ENCODE measurements at places on chromosomes 6 and 20. TPM values are rescaled to one million over a fixed set of nuclear protein-coding genes. Genes with fewer than 3 reads are reported as not detected.

DNA sequence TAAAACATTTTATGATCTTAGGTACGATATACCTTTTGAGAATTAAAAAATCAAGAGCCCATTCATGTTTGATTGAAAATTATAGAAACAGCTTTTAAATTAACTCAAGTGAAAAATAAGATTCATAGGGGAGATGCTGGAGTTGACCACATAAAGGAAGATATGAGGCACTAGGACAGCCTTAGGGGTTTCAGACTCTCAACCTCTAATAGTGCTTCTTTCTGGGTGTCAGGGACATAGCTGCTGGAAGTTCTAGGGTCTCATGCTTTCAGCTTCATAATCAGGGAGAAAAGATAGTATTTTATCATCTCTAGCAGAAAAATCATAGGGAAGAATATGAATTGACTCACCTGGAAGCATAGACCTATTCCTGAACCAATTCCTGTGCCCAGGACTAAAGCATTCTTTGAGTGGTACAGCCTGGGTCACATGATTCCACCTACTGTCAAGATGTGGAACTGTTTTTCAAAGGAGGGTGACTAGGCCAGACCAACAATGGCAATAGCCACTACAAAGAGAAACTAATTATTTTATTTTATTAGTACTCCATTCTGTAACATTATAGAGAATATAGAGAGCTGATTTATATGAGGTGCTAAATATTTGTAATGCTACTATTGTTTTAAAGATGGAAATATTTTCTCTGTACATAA is 27.8 kb upstream of the CENPW start:
- DNase-seq, result no peak
- no peaks in the 10 kb centered on the region for H3K27me3 ChIP-seq
- peaks cover 2% of the 10 kb centered on the region for H3K4me1 ChIP-seq

The APOM gene
- 4.0 TPM for total RNA-seq

GRCh38 chr20:58851221-58851968 is 693 bp upstream of the GNAS-AS1 start:
- peak overlapping the region; percentile 91 for H3K4me3 ChIP-seq
- H3K27me3 ChIP-seq, result peaks cover 62% of the 10 kb centered on the region
- H3K36me3 ChIP-seq, result peaks cover 6% of the 10 kb centered on the region

DNA sequence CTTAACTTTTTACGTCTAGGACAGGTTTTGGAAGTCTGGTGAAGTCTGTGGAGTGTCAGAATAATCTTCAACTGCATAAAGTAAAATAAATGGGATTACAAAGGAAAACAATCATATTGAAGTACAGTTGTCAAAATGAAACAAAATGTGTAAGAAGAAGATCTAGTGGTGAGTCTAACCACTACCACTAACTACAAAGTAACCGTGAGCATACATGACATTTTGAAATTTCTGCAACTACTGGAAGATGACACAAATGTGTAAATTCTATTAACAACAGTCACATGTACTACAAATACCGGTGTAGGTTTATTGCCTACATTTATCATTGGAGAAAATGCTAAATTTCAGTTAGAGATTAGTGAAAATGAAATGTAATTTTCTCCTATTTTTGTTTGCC is 29.7 kb downstream of the VPS52 start:
- H3K4me3 ChIP-seq, result no peak overlapping the region
- DNase-seq, result no peak
- peaks cover 3% of the 10 kb centered on the region for H3K36me3 ChIP-seq
- peaks cover 31% of the 10 kb centered on the region for H3K27me3 ChIP-seq
- peak overlapping the region; percentile 83 for H3K27ac ChIP-seq

GRCh38 chr6:110067837-110068591 is 89.9 kb downstream of the GPR6 start:
- H3K4me1 ChIP-seq, result peaks cover 3% of the 10 kb centered on the region
- no peak overlapping the region for H3K4me3 ChIP-seq
- peaks cover 7% of the 10 kb centered on the region for H3K36me3 ChIP-seq
- DNase-seq, result no peak

DNA sequence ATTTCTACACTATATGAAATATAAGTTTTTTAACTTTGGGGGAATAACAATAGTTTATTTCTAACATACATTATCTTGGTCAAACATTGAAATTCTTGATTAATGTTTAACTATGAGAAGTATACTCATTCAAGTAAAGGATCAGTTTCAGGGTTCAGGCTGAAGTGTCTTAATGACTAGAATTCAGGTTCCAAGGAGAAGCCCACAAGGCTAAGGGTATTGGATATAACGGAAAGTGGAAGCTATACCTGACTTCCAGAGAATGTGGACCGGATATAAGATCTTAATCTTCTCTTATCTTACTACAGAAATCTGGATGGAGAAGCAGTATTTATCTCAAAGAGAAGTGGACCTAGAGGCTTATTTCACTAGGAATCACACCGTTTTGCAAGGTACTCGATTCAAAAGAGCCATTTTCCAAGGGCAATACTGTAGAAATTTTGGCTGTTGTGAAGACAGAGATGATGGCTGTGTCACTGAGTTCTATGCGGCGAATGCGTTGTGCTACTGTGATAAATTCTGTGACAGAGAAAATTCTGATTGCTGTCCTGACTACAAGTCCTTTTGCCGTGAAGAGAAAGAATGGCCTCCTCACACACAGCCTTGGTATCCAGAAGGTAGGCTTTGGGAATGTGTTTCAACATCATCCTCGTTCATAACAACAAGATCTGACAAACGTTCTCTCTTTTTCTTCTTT is at the start of gene TINAG:
TINAG (plus strand) TSS at position 153 of the 697 bp plus-strand sequence; CDS start at position 263, 110 bp downstream.
- H3K27ac ChIP-seq, result no peak within 1 kb of the TSS
- no peak within 1 kb of the TSS for H3K4me3 ChIP-seq
- H3K4me1 ChIP-seq, result no peaks in the 10 kb centered on the region
- H3K36me3 ChIP-seq, result no peaks in the 10 kb centered on the region

The C6orf52 gene
- 1.6 TPM for total RNA-seq

DNA sequence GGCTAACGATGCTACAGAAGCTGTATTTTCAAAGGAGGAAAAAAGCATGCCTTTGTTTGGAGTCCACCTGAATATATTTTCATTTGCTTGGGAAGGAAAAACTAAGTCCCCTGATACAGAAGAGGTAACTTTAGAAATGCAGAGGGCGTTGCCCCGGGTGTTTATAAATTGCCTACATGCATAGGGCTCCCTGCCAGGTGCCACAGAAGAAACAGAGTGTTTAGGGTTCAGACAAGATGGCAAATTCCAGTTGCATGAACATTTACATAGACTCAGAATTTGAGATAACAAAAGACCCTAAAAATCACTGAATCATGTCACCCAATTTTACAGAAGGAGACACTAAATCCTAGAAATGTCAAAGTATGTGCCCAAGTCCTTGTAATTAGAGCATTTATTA is 19.9 kb downstream of the RIN2 start:
- DNase-seq, result no peak
- H3K36me3 ChIP-seq, result peaks cover 2% of the 10 kb centered on the region
- peaks cover 23% of the 10 kb centered on the region for H3K27me3 ChIP-seq
- no peaks in the 10 kb centered on the region for H3K4me1 ChIP-seq

DNA sequence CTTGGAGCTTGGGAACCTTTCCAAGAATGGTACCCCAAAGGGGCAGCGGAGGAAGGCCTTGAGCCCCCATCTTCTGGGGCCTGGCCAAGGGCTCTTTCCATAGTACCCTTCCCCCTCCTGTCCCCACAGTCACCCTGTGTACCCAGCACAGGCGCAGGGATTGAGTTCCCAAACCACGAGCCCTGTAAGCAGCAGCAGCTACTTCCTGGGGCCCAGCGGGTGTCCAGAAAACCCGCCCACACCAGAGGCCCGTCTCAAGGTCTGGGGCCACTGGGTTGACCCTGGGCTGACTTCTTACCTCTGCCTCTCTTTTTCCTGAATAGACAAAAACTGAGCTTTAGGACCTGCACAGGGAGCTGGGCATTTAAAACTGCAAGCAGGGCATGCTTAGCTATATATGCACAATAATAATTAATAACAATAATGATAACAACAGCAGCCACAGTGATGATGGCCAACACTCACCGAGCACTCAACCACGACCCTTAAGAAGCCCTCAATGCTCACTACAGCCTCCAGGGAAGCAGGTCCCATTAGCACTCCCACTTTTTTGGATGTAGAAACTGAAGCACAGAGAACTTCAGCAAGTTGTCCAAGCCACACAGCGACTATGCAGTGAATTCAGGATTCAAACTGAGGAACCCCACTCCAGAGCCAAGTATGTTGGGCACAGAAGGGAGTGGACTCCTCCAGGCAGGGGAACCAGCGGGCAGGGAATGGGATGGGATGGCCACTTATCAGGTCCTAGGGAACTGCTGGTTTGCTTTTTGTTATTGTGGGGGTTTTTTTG is 14.5 kb downstream of the NOL4L start:
- H3K36me3 ChIP-seq, result no peaks in the 10 kb centered on the region
- peak overlapping the region; percentile 72 for H3K27ac ChIP-seq
- H3K27me3 ChIP-seq, result no peaks in the 10 kb centered on the region
- DNase-seq, result no peak

All from T-helper 17 cell (primary cell).